Stimulated activated CD4-positive, alpha-beta T cell treated with anti-CD3 and anti-CD28 coated beads, Interleukin-12 subunit alpha, Interleukin-12 subunit beta, amount 100 ng/mL, for 24 hours (primary cell): ENCODE measurements at places on chromosomes 6 and 20.

- no peak for DNase-seq
These were observed 14.1 kb upstream of the SLC22A2 start for GRCh38 chr6:160272707-160273106.

- DNase-seq = no peak
These were observed 95.7 kb upstream of the POPDC3 start for GRCh38 chr6:105275542-105275941.

DNA sequence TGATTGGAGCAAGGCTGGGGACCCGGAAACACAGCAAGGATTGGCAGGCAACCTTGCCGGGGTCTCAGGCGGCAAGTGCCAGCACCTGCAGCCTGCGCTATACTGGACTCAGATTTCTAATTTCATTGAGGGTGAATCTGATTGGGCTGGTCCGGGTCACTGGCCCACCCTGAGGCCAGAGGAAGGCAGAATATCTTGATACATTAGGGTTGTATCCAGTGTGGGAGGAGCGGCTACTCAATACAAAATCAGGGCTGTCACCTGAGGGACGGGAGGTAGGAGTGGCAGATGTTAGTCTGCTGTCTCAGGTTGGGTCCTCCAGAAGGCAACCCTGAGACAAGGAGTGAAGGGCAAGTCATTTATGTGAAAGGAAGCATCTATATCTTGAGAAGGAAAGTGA lies 40.7 kb downstream of the BFSP1 start:
- DNase-seq = no peak

DNA sequence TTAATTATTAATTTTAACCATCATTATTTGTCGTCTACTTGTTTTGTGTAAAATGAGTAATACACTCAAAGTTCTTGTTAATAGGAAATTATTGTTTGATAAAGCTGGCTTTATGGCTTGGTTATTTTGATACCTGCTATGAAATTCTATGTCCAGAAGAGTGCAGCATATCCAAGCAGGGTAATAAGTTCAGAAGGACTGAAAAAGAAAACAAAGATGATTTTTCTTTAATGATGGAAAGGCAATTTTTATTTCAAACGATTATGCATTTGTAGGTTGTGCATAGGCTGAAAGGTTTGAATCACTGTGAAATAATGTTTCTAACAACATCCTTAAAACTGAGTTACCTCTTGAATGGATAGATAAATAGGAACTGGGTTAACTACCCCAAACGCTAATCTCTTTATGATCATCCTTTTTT lies 1.4 kb upstream of the MAN1A1 start:
- DNase-seq = no peak

- DNase-seq = no peak
These were observed 57.0 kb upstream of the PREP start for GRCh38 chr6:105459864-105460263.

DNA sequence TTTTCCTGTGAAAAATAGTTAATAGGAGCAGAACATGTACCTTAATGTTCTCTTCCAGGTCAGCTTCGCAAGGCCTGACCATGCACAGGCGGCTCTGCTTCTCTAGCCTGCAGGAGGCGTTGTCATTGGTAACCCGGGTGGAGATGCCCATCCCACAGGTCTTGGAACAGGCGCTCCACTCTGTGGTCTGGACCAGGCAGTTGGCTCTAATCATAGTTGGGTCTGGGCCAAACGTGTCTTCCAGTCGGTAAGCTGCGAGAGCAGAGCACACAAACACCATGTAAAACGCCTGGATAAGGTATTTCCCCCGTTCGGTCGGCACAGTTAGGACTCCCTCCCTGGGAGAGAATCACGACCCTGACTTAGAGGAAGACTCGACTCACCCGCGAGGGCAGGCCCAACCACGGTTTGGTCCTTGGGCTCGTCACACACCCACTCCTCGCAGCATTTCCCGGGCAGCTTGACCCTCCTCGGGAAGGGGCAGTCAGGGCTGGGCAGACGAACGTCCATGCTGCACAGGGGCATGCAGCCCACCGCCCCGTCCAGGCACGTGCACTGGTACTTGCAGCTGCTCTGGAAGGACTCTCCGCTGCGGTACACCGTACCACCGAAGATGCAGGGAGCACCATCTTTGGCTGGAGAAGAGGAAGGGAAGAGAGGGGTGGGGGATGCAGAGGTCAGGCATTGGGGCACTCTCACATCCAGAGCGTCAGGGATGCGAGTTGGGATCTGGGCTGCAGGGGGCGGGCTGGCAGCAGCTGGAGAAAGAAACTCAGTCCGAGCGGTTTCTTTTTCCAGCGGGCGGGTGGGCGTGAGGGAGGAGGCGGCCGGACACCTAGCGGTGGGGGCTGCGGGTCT lies 1.0 kb downstream of the CCN2 start:
- no peak for DNase-seq

- no peak for DNase-seq
These were observed 47.3 kb downstream of the DAAM2 start for GRCh38 chr6:39839445-39839844.

GRCh38 chr6:145534989-145535388 lies 200.3 kb downstream of the EPM2A start:
- DNase-seq = no peak

- no peak for DNase-seq
These were observed 92.6 kb downstream of the DLL1 start for GRCh38 chr6:170198298-170198697.

- no peak for DNase-seq
These were observed 33.7 kb upstream of the HBS1L start for GRCh38 chr6:135088281-135088680.
